ENCODE measurements at places on chromosomes 12 and 14. TPM values are rescaled to one million over a fixed set of nuclear protein-coding genes. Genes with fewer than 3 reads are reported as not detected.

EDDM3A gene
- total RNA-seq, result not detected

KLHDC1 gene
- 12.2 TPM for total RNA-seq

DNA sequence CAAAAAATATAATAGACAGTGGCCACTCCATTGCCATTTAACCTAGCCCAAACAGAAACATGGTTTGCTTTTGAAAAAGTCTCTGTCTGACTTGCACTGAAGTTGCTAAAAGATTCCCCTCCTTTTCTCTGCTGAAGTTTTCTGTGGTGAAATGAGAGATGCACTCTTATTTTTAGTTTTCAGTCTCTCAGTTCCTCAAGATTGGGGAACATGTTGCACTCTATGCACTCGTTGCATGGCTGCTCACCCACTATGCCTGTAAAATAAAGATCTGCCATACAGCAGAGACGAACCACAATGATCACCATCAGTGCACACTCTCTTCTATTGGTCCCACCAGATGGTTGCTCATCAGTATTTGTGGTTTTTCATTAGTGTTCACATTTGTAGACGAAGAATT lies 13.1 kb upstream of the DAAM1 start:
- no peaks in the 10 kb centered on the region for H3K4me1 ChIP-seq
- no peaks in the 10 kb centered on the region for H3K36me3 ChIP-seq
- H3K4me3 ChIP-seq, result no peak overlapping the region
- no peak overlapping the region for H3K27ac ChIP-seq
- H3K27me3 ChIP-seq, result no peaks in the 10 kb centered on the region

- DNase-seq, result no peak
- no peaks in the 10 kb centered on the region for H3K36me3 ChIP-seq
- no peaks in the 10 kb centered on the region for H3K4me1 ChIP-seq
- no peaks in the 10 kb centered on the region for H3K27me3 ChIP-seq
- H3K27ac ChIP-seq, result no peak overlapping the region
- H3K4me3 ChIP-seq, result no peak overlapping the region
These were observed 1.4 kb upstream of the KLRC1 start for GRCh38 chr12:10454531-10454930.

DNA sequence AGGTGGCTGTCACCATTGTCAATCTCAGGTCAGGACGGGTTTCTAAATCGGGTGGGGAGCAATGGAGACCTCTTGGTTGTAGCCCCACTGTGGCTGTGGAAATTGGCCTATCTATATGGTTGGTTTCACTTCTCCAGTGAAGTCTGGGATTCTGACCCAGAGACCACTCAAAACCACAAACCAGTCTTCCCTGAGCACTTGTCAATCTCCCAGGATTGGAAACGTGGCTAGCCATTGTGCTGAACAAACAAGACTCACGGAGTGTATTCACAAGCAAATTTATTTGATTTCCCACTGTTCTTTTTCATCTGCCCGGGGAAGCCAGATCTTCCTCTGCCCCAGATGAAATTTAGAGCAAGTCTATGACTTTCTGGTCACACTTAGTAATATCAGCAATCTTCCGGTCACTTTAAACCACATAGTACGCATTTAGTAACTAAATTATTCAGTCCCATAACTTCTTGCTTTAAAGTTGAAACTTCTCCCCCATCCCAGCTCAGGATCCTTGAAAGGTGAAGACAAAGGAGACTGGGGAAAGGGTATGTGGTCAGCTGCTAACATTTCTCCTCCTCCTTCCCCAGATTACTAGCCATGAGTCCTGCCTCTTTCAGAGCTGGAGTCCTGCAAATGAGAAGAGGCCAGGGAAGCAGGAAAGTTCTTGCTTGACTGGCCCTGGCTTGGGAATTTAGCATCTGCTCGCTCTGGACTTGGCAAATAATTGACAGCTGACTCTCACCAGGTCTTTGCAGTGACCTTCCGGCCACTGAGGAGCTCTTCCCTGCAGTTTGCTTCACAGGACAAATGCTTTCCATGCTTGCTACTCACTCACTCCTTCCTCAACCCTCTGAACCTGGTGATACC lies 123.2 kb upstream of the MAX start:
- DNase-seq, result no peak
- H3K36me3 ChIP-seq, result no peaks in the 10 kb centered on the region
- no peak overlapping the region for H3K4me3 ChIP-seq
- H3K4me1 ChIP-seq, result peaks cover 4% of the 10 kb centered on the region

C12orf54 gene
- total RNA-seq, result not detected

TAS2R19 gene
- total RNA-seq, result 3.6 TPM

HHIPL1 gene
- total RNA-seq, result not detected

DNA sequence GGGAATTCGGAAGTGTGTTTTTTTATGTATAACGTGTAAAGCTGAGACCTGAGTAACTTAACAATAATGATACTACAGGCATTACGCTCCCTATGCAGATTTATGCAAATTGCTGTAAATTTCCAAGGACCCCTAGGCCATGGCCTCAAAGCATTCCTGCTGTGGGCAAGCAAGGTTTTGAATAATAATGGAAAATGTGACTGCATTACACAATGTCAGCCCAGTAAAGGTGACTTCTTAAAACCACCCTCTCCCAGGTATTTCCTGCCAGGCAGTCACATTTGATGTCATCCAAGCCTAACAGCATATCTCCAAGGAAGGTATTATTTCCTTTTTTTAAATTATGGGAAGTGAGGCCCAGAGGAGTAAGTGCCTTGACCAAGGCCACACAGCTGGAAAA lies 621.0 kb downstream of the BCL11B start:
- no peaks in the 10 kb centered on the region for H3K27me3 ChIP-seq
- H3K36me3 ChIP-seq, result no peaks in the 10 kb centered on the region
- H3K4me1 ChIP-seq, result no peaks in the 10 kb centered on the region
- no peak overlapping the region for H3K27ac ChIP-seq
- no peak for DNase-seq

DNA sequence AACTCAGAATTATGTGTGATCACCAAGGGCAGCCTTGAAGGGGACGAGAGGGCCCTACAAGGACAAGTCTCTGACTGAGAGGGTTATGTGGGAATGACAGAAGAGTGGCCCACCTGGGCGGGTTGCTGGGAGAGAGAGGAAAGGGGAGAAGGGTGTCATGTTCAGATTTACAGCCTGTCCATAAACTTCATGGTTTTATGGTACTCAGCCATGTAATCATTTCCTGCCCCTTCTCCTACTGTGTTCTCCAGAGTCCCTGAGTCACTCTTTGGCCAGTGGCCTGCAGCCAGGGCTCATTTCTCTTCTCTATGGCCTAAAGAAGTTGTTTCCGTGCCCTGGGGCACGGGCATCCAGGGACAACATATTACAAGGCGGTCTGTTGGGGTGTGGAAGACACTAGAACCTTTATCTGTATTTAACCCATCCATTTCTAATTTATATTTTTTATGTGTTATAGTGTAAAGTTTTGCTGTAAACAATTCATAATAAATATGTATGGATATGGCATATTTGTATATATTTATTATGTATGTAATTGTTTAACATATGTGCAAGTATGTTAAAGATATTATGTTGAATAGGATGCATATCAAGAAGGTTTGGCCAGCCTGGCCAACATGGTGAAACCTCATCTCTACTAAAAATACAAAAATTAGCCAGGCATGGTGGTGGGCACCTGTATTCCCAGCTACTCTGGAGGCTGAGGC lies 26.9 kb downstream of the DDX47 start:
- peak overlapping the region; percentile 7 for H3K27ac ChIP-seq
- no peaks in the 10 kb centered on the region for H3K27me3 ChIP-seq
- peaks cover 27% of the 10 kb centered on the region for H3K4me1 ChIP-seq
- no peak overlapping the region for H3K4me3 ChIP-seq
- no peaks in the 10 kb centered on the region for H3K36me3 ChIP-seq
- DNase-seq, result no peak

DNA sequence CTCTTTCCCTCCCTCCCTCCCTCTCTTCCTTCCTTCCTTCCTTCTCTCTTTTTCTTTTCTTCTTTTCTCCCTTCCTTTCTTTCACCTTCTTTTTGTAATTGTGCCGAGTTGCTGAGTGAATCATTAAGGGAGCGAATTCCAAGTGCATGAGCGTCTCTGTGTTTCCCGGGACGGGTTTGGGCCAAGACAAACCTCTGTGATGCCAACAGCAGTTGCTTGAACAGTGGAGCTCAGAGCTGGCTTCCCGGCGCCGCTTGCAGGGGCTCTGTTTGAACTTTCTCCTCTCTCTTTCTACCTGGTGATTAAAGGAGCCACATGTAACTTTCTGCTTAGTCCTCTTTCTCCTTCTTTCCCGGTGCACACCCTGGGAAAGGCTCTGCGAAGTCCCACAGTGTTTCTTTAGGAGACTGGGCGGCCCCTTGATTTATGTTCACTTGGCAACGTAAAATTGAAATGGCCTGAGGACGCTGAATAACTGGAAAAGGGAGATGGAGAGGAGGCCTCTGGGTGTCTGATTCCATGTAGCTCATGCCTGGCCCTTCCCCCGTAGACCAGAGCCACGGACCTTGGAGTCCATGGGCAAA lies 33.7 kb upstream of the MAP1LC3B2 start:
- DNase-seq, result no peak
- no peak overlapping the region for H3K27ac ChIP-seq
- no peaks in the 10 kb centered on the region for H3K4me1 ChIP-seq
- H3K4me3 ChIP-seq, result no peak overlapping the region
- H3K27me3 ChIP-seq, result no peaks in the 10 kb centered on the region

DNA sequence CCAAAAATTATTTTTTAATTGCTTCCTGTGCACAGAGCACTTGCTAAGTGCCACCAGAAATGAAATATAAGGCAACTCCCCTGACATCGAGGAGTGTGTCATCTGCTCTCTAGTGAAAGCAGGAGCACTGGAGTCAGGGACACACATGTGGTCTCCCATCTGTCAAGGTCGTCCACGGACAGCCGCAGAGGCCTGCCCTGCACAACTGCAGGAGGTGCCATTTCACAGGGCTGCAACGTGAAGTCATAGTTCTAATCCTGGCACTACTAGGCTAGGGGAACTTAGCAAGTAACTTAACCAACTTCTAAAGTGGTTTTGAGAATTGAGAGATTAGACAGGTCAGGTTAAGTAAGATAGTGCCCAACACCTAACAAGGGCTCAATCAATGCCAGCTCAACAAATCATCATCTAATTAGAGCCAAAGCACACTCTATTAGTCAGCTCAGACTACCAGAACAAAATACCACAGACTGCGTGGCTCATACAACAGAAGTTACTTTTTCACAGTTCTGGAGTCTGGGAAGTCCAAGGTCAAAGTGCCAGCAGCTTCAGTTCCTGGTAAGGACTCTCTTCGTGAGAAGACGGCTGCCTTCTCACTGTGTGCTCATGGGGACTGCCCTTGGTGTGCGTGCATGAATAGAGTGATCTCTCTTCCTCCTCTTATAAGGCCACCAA lies 30.7 kb downstream of the FOXN3 start:
- H3K27me3 ChIP-seq, result no peaks in the 10 kb centered on the region
- H3K27ac ChIP-seq, result no peak overlapping the region
- H3K36me3 ChIP-seq, result no peaks in the 10 kb centered on the region
